ENCODE measurements at places on chromosomes 3 and 15.

GRCh38 chr3:114879059-114880031 lies 267.7 kb downstream of the ZBTB20 start:
- no peak for DNase-seq

DNA sequence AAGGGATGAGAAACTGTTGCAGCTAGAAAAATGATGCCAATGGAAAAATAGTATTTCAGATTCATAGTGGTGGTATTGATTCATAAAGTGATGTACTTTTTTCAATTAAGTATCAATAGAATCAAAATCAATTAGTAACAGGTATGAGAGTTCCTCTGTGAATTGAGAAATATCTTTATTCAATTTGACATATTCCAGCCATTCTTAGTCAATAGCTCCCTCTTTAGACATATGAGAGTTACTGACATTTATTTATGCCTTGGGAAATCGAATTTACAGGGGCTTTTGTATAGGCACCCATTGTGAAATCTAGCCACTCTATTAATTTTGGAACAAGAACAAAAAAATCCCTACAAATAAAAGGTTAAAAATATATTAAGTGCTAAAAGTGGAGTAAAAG lies 386.9 kb upstream of the CNTN3 start:
- DNase-seq = no peak

- DNase-seq = no peak
These were observed 21.9 kb upstream of the LIPC start for GRCh38 chr15:58409861-58410260.

DNA sequence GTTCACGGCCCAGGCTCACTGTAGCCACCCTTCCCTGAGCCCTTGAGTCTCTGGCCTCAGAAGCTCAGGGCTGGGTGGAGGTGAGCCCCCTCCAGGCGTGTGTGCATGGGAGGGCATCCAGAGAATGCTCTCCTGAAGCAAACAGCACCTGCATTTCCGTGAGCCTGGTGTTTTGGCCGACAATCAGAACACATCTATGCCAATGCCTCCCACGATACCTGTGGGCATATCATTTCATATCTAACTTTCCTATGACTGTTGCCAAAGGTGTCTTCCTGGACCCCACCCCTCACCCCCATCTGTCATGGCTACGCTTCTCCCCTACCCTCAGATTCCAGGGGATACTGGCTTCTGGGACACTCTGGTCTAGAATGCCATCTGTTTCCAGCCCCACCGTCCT lies 53.3 kb upstream of the RAB6B start:
- DNase-seq = no peak

GRCh38 chr15:99322643-99323405 lies 71.5 kb downstream of the LRRC28 start:
- no peak for DNase-seq

- DNase-seq = peak; percentile 82
These were observed at the start of the genes MRPL46 and MRPS11 for GRCh38 chr15:88467073-88467934. TSS of gene MRPL46 (minus strand) at chr15:88467388. CDS start at chr15:88467377, 11 bp downstream. TSS of gene MRPS11 (plus strand) at chr15:88467708. CDS start at chr15:88467718, 10 bp downstream.

DNA sequence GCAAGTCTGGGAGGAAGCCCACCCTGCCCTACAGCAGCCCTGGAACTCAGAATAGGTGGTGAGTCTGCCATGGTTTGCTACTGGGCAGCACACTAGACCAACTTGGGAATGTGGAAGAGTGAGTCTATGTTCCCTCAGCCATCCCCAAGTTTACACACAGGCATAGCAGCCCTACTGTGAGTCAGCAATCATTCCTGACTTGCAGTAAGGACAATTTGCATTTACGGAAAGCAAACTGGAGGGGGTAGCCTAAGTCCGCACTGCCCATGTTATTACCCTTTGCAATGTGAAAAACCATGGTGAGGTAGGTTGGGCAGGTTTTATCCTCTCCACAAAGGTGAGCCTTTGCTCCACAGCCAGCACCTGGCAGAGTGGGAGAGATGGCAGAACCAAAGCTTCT lies 4.6 kb downstream of the TCTA start:
- no peak for DNase-seq

- DNase-seq = no peak
These were observed 18.6 kb downstream of the DUOX1 start for GRCh38 chr15:45148076-45149059.

DNA sequence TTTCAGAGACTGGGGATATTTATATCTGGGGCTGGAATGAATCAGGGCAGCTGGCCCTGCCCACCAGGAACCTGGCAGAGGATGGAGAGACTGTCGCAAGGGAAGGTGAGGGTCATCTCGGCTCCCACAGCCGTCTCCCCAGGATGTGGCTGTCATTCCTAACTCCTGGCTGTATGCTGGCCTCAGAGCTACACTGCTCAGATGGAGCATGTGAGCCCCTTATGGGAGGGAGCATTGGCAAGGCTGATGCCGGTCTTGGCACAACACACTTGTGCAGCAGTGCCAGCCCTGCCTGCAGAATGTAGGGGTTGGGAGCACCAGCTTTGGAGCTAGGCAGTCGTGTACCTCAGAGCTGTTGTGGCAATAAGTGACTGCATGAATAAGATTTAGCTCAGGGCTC lies 5.2 kb downstream of the RCCD1 start:
- no peak for DNase-seq

DNA sequence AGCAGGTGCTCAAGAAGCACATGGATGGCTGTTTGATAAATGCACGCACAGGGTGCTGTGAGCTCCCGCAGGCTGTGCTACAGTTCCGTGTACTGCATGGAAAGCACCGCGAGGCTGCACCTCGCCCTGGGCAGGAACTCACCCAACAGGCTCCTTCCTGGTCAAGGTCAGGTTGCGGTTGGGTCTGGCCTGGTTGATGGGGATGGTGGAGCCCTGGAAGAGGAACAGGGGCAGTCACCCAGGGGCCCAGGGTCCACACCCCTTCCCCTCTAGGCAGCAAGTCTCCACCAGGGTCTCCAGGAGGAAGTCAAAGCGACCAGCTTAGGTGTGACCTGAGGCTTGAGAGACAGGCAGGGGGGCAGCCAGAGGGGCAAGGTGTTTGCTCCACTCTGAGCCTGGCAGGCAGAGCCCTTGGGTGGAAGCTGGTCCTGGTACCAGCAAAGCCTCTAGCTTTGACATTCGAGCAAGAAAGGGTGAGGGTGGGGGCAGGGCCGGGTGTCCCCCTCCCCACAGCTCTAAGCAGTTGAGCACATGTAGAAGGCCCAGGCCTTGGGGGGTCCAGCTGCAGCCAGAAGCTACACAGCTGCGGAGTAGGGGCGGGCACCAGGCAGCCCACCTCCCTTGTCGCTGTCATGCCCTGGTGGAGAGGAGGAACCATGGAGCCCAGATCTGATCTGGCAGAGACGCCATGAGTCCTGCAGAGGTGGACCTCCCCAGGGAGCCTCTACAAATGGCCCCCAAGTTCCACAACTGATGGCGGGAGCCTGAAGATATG lies 46.3 kb upstream of the SLC41A3 start:
- no peak for DNase-seq

- no peak for DNase-seq
These were observed 116.4 kb upstream of the HES1 start for GRCh38 chr3:194019398-194020165.

GRCh38 chr3:197949191-197949777 lies 706 bp upstream of the RPL35A start:
- DNase-seq = no peak

- DNase-seq = no peak
These were observed 65.0 kb downstream of the MYO5A start for GRCh38 chr15:52463638-52464037.

DNA sequence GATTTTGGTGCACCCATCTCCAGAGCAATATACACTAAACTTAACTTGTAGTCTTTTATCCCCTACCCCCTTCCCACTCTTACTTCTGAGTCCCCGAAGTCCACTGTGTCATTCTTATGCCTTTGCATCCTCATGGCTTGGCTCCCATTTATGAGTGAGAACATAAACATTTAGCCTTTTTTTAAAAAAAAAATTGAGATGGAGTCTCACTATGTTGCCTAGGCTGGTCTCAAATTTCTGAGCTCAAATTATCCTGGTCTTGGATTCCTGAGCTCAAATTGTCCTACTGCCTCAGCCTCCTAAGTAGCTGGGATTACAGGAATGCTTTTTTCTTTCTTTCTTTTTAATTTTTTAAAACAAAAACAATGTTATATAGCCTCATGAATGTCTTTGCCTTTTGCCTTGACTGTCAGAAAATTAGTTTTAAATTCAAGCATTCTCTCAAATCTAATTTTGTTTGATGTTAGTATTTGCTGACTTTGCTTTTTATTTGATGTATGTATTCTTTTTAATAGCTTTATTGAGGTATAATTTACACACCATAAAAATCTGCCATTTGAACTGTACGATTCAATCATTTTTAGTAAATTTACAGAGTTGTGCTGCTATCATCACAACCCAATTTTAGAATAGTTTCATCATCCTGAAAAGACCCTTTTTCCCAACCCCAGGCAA lies 46.9 kb downstream of the NFKBIZ start:
- no peak for DNase-seq
